Fibroblast of the aortic adventitia (primary cell): ENCODE measurements at places on chromosomes 7 and 10.

- peak; percentile 72 for DNase-seq
Observed at GRCh38 chr10:122342293-122343134, 32.0 kb upstream of the PLEKHA1 start.

DNA sequence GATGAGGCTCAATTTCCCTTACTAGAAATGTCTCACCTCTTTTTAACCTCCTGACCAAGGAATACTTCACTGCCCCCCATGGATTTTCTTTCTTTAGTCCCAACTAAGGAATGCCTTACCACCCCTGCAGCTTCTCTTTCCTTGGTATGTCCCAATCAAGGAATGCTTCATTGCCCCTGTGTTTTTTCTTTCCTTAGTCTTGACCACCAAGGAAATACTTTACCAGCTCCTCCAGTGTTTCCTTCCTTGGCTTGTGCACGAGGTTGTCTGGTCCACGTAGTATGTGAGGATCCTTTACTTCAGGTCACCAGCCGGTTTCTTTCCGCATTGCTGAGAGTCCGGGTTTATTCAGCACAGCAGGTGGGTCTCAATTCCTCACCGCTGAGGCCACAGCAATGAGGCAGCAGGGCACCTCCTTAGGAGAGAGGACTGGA is 59.3 kb downstream of the CYP2C9 start:
- DNase-seq, result no peak

DNA sequence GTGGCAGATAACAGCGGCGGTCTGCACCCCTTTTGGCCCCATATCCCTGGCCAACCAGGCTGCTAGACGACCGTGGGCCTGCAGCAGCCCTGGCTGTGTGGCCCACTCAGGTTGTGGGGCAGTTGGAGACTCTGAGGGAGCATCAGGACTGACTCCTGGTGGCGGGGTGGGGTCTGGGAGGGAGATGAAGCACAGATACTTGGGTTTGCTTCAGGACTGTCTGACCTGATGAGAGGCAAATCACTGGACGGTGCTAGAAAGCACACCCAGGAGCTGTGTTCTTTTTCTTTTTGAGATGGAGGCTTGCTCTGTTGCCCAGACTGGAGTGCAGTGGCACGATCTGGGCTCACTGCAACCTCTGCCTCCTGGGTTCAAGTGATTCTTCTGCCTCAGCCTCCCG is 28.2 kb downstream of the BAMBI start:
- no peak for DNase-seq

GRCh38 chr10:69963178-69963834 is 89.3 kb upstream of the MACROH2A2 start:
- DNase-seq, result no peak

GRCh38 chr10:124323111-124323725 is 95.5 kb downstream of the OAT start:
- peak; percentile 28 for DNase-seq

- DNase-seq, result peak; percentile 29
Observed at GRCh38 chr10:17756557-17757217, 4.7 kb downstream of the TMEM236 start.

DNA sequence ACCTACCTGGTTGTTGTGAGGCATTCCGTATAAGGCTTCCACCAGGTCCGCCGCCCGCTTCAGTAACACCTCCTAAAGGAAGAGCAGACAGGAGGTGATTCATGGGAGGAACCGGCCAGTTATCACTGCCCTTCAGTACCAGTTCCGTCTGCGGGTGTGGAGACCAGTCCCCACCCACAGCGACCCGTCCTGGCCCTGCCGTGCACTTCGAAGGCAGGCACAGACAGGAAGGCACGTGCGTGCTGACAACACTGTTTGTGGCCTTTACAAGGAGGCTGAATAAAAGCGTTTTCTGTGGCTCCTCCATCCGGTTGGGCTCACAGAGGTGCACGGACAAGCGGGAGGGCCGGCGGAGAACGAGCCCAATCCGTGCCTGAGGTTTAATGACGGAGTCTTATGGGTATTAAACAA is 120.9 kb downstream of the EBF3 start:
- no peak for DNase-seq

GRCh38 chr10:100890673-100891317 is 22.0 kb upstream of the SLF2 start:
- peak; percentile 88 for DNase-seq

GRCh38 chr7:30445770-30446169 is 32.8 kb downstream of the NOD1 start:
- DNase-seq, result peak; percentile 66
